ENCODE measurements at places on chromosomes 16 and 17.
A peak's percentile ranks its signal among the peaks of the same experiment; 100 is the strongest.

DNA sequence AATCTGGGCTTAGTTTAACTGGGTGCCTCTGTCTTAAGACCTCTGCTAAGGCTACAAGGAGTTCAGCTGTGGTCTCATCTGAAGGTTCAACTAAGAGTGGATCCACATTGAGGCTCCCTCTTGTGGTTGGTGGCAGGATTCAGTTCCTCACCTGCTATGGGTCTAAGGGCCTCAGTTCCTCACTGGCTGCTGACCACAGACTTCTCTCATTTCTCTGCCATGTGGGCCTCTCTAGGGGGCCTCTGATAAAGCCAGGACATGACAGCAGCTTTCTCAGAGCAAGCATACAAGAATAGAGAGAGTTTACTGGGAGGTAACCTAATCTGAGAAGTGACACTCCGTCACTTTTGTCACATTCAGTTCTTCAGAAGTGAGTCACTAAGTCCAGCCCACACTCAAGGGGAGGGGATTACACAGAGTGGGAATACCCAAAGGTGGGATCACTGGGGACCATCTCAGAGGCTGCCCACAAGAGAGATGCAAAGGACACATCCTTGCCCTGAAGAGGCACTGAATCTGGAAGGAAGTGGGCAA lies 19.2 kb upstream of the ABAT start:
- peak; percentile 74 for DNase-seq

DNA sequence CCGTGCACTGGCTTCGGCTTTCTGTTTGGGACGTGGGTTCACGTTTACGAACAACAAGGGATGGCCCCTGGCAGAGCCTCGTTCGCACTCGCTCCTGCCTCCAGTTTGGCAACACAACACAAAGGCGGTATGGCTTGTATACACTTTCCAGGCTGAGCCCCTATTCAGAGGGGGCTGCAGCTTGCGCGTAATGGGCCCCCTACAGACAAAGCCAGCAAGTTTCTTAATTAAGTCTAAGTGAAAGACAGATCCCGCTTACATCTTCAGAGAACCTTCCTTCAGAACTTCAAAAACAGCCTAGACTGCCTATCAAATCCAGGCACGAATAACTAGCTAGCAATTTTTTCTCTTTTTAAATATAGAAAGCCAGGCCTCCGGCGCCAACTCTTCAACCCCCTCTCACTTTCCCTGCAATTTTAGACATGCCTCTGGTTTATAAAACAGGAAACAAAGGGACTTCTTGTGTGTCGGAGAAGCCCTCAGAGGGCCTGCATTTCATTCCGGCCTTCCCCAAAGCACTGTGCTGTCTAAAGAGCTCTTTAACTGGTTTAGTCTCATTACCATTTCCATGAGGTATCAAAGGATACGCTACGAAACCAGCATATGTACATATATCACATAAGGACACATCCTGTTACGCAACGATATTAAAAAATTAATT lies 244.9 kb downstream of the STX8 start:
- DNase-seq, result no peak

DNA sequence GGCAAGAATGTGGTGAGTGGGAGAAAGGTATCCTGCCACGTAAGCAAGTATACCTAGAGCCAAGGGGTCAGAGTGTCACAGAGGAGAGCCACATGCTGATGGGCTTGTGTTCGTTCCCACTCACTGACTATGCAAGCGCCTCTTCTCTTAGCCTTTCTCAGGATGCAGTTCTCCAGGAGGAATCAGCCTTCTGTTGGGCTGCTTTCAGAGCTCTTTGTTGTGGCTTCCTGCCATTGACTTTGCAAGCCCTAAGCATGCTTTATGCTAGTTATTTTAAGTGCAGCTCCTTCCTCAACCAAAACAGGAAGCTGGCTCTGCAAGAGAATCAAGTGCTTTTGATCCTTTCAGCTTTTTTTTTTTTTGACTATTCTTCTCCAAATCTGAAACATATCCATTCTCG lies 66.6 kb downstream of the SIAH1 start:
- DNase-seq, result no peak

- DNase-seq, result no peak
Measured at GRCh38 chr17:45824475-45824874, 20.2 kb upstream of the SPPL2C start.

- peak; percentile 71 for DNase-seq
Measured at GRCh38 chr17:29178750-29179231, 1.4 kb downstream of the MYO18A start.

DNA sequence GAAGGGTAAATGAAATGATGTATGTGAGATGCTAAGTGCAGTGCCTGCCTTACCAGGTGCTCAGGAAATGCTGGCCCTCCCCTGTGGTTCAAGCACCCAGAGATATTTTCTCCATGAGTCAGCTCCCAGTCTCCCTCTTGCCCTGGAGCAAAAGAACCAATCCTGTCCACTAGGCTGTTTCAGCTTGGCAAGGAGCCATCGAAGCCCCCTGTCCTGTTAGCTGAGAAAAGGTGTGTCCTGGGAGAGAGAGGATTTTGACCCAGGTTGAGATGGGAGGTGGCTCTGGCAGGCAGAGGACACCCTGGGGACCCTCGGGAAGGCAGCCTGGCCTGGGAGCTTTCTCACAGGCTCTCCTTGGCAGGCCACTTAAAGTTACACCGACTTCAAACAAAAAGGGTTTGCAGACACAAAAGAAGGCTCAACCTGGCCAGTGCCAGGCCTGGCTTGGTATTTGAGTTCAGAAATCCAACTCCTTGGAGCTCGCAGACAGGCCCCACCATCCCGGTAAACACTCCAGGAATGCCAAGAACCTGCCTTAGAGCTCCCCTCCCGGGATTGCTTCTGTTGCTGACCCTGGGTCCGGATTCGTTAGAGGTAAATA lies 29.6 kb downstream of the NTN1 start:
- no peak for DNase-seq

DNA sequence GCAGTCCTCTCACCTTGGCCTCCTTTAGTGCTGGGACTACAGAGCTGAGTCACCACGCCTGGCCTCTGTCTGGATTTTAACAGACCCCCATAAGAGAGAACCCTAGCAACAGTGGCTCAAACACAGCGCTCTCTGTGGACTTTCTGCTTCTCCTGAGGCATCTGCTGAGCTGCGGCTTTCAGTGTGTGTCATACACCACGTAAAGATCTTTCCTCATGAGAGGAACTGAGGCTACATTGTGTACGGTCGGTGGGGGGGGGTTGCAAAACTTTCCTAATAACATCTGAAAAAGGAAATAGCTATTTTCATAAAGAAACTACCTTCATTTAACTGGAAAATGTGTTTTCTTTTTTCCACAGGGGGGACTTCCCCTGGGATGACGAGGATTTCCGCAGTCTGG lies 32.9 kb downstream of the DEF8 start:
- DNase-seq, result no peak

- no peak for DNase-seq
Measured at GRCh38 chr17:65742403-65743307, 181.2 kb upstream of the AXIN2 start.

DNA sequence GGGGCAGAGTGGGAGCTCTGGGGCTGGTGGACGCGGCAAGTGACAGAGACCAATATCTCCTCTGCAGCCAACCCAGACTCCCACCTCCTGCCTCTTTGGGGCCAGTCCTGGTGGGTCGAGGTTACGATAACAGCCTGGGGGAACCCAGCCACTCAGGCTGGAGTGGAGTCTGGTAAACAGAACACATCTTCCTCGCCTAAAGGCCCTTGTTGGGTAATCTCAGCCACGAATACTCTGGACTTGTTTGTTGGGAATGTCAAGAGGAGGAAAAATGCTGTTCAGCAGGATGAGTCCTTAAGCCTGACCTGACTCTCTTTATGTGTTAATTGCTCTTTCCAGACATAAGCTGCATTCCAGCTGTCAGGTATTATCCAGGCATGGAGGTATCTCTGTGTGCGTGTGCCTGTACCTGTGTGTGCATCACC lies 8.0 kb upstream of the SPNS2 start:
- DNase-seq, result no peak

GRCh38 chr16:576197-576822 lies 6.5 kb downstream of the PIGQ start:
- no peak for DNase-seq

DNA sequence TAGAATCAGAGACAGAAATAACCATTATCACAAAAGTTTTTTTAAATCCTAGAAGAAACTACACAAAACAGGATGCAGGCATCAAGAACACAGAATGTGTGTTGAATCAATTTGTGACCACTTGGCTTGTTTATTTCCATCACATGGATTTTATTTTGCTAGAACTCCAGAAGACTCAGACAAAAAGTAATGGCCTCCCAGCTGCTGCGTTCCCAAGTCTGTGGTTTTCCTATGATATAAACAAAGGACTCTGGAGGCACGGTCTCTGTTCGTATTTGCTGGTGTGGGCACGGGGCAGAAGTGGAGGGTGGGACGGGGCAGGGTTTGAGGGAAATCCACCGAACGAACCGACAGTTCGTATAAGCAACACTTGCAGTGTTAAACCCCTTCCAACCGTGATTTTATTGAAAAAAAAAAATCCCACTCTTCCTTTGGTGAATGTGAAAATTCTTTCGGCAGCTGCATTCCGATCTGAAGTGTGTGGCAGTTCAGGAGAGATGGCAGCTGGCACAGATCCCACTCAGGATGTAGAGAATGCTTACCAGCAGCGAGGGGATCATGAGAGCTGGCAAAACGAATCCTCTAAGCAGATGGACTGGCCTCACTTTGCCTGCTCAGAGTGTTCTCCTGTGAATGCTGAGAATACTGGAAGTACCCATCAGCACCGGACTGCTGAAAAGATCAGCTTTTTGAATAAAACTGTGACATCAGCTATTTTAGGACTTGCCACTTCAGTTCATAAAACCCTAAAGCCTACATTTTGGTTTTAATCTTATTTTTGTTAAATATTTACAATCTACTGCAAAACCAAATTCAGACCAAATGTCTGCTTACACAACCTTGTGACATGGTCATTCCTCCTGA lies 165.2 kb downstream of the VPS53 start:
- no peak for DNase-seq

GRCh38 chr16:85902366-85903155 lies 3.6 kb downstream of the IRF8 start:
- peak; percentile 90 for DNase-seq

GRCh38 chr17:55391764-55392467 lies 29.7 kb downstream of the MMD start:
- DNase-seq, result no peak

Data from Peyer's patch (tissue), 4 donors.